ENCODE measurements at places on chromosomes 7 and 10. TPM values are rescaled to one million over a fixed set of nuclear protein-coding genes. Genes with fewer than 3 reads are reported as not detected.

Gene DBF4
- total RNA-seq = 67.1 TPM

Gene ARHGAP22
- total RNA-seq = not detected

Gene CFAP70
- 0.86 TPM for total RNA-seq

Gene JCAD
- 0.04 TPM for total RNA-seq

Gene FAM13C
- total RNA-seq = not detected

Gene AKR1C1
- total RNA-seq = 0.22 TPM

Gene GIMAP5
- 70.4 TPM for total RNA-seq

Gene IRF5
- total RNA-seq = 7.8 TPM

Gene SAMD9
- 9.3 TPM for total RNA-seq

Gene HECW1
- total RNA-seq = not detected

Gene GJC3
- total RNA-seq = 0.20 TPM

Gene GNAT3
- total RNA-seq = not detected

Gene ANKRD2
- total RNA-seq = not detected

Gene NRG3
- total RNA-seq = not detected

Gene NME8
- total RNA-seq = not detected

Gene H2BK1
- not detected for total RNA-seq

Gene IL15RA
- total RNA-seq = 33.5 TPM

Gene NEUROG3
- not detected for total RNA-seq

Gene NYAP1
- total RNA-seq = 0.13 TPM

Gene TMEM213
- total RNA-seq = not detected

Gene ABLIM1
- total RNA-seq = 45.8 TPM

Gene SLC16A9
- total RNA-seq = 0.31 TPM

Gene CNPY1
- not detected for total RNA-seq

Measured in CD8-positive, alpha-beta memory T cell (primary cell).